ENCODE measurements at places on chromosomes 6 and 20.

DNA sequence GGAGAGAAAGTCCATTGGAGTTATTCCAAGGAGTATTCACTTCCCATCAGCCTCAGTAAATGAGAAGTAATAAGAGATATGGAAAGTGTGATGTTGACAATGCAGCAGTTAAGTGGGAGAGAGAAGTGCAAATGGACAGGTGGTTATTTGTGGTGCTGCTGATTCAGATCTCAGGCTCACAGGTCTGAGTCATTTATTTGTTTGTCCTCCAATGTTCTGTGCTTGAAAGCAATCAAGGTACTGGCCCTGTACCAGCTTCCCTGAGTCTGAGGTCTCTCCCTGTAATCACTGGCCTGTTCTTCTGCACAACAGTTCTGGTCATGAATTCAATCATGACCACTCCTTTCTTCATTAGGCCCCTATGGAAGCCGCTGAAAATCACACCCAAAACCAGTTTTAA lies 827.7 kb downstream of the MAFB start:
- DNase-seq: no peak

GRCh38 chr6:36633915-36634314 lies 39.8 kb downstream of the SRSF3 start:
- DNase-seq: no peak

DNA sequence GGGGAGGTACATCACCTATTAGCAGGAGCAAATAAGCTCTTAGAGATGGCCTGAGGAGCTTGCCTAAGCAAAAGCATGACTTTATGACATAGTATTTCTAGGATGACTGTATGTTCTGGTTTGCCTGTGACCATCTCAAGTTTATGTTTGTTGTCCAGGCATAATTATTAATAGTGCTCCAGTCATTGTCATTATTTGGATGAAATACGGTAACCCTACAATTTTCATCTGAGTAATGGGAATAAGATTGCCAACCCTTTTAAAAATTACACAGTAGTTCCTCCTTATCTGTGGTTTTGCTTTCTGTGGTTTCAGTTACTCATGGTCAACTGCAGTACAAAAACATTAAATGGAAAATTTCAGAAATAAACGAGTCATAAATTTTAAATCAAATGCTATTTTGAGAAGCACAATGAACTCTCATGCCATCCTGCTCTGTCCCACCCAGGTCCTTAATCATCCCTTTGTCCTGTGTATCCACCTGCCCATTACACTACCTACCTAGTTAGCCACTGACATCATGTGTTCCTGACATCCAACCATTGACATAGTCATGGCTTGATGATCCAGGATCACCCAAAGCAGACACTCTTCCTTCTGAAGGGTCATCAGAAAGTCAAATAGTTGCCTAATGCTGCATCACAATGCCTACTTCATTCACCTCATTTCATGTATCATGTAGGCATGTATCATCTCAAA lies 27.0 kb upstream of the TFB1M start:
- no peak for DNase-seq

DNA sequence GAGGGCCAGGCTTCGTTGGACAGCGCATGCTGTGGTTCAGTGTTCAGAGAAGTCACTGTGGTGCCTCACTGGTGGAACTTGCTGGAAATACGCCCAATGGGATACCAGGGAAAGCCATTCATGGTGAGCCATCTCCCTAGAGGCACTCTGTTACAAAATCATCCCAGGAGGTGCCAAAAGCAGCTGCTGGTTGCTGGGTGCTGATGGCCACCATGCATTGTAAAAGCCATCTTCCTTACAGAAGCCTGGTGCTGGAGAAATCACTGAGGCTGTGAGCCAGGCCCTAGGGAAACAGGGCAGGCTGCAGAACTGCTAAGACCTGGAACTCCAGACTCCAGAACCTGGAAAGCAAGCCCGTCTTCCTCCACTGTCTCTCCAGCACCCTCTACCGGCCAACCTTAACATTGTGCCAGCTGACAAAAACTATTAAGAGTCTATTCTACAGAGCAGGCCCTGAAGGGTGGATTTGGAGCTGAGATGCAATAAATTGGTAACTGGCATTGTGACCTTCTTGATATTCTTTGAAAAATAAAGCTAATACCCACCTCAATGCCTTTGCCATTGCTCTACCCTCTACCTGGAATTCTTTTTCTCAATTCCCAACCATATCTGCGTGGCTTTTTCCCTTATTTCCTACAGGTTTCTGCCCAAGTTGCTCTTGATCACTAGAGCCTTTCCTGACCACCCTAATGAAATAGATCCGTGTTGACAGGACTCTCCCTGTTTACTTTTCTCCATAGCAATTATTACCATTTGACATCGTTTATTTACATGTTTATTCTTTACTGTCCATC lies 18.5 kb downstream of the SNRPB start:
- peak; percentile 56 for DNase-seq

GRCh38 chr6:146582857-146583256 lies 15.9 kb upstream of the ADGB start:
- DNase-seq: no peak

GRCh38 chr6:166567107-166567506 lies 19.4 kb downstream of the RAMACL start:
- no peak for DNase-seq

GRCh38 chr6:118932421-118932820 lies 2.5 kb downstream of the MCM9 start:
- no peak for DNase-seq

GRCh38 chr20:389220-389619 lies 8.7 kb downstream of the TRIB3 start:
- no peak for DNase-seq

DNA sequence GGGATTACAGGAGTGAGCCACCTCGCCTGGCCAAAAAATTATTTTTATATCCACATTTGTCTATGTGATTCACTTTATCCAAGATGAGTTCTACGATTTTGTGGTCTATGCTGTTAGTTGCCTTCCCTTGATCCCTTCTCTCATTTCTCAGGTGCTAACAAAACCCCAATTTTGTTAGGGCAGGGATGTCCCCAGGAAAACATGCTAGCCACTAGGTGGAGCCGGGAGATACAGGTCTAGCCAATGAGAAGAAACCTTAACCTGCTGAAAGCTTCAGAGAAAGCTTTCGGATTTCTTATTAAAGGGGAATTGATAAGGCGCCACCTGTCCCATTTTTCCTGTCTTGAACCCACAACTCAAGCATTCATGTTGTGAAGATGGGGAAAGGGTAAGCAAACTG lies 167.4 kb upstream of the OLIG3 start:
- no peak for DNase-seq

DNA sequence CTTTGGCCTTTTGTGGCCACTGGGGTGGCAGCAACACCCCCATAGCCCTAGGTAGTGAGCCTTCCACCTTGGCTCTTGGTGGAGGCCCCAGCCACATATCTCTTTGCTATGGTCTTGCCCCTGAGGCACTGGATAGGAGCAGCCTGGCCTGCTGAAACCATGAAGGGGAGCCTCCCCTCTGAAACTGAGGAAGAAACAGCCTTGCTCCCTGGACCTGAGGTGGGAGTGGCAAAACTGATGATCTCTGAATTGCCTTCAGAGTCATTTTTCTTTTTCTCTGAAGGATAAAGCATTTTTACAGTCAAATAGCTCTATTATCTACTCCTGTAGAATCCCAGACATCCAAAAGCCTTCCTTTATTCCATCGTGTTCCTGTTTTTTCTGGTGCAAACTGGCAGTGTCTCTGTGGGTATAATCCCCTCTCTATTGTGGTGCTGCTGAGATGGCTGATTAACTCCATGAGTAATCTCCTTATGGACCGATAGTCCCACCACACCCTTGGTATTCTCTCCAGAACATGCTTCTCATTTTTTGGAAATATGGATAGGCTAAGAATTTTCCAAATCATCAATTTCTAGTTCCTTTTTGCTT lies 22.0 kb upstream of the PRSS35 start:
- no peak for DNase-seq

GRCh38 chr20:35776513-35777101 lies 4.8 kb downstream of the PHF20 start:
- DNase-seq: no peak

GRCh38 chr6:27139756-27140579 lies 107.5 kb upstream of the PRSS16 start:
- no peak for DNase-seq

GRCh38 chr6:26273673-26274588 lies 91.1 kb upstream of the BTN3A2 start:
- DNase-seq: no peak

DNA sequence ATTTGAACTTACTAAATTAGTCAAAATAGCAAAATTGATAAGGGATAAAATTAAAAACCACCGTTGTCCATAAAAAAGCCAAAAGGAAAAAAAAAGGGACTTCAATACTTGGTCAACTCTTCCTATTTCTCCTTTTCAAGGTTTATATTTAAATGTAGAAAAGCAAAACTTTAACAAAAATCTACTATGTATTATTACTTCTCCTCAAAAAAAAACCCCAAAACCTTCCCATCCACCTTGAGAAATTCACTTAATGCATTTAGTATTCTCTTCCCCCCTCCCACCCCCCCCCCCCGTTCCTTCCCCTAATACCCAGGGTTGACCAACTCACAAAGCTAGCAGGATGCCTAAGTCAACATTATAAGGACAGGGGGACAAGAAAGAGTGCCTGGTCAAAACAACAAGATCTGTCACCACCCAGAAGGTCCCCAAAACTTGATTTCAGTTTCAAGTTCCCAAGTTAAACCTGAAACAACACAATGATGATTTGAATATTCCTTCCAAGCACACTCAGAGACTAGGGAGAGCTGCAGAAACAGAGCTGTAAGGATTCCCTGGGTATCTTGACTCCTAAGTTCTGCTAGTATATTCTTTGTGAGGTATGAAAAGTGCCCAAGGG lies 14.6 kb downstream of the GMDS start:
- DNase-seq: no peak

DNA sequence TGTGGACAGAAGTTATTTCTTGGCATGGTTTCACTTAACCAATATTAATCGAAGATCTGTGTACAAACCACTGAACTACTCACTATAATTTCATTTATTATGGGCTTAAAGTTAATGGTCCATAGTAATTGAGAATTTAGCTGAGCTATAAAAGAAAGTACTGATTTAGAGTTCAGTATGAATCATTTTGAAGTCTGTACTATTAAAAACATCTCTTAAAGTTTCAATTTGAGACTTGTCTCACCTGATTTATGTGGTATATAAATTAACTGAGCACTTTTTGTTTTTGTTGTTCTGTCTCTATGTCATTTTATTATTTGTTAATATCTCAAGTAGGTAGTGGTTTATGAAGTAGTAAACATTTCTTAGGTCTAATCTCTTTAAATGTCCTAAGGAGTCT lies 24.9 kb downstream of the KPNA5 start:
- no peak for DNase-seq

DNA sequence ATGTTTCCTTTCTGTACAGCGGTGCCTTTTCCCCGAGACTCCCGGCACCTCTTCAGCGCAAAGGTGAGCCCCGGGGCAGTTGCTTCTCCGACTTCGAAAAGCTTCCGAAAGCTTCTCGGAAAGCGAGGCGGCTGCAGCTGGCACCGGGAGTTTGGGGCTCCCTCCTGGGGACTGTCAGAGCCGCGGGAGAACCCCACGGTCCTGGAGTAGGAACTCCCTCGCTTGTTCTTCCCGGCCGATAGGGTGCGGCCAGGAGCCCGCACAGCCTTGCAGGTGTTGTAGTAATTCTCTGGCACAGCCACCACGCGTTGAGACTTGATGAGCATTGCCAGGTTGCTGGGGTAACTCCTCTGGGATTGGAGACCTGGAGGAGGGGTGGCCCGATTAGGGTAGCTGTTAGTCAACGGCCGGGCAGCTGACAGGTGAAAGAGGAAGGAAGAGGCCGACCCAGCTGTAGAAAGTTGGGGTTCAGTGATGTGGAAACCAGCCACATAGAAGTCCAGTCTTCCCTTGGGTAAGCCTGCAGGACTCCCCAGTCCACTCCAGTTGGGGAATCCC lies 721 bp downstream of the KDM1B start:
- DNase-seq: peak; percentile 33

- no peak for DNase-seq
These were observed 4.6 kb upstream of the ZSCAN9 start for GRCh38 chr6:28220257-28221133.

GRCh38 chr6:16229700-16230099 lies 8.7 kb upstream of the GMPR start:
- no peak for DNase-seq

DNA sequence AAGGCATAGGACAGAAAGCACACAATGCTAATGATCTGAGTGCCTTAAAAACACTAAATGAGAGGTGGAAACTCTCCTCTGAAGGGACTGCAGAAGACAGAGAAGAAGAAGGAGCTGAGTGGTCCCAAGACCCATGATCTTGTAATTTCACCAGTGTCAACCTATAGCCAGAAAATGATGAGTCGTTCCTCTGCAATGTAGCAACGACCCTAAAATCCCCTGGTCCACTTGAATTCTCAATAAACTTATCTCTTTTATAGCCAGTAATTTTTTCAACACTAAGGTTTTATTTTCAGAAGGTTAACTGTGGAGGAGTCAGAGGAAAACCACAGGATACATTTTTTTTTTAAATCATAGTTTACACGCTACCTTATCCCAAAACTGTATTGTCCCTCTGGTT lies 490.6 kb upstream of the MARCKS start:
- no peak for DNase-seq

DNA sequence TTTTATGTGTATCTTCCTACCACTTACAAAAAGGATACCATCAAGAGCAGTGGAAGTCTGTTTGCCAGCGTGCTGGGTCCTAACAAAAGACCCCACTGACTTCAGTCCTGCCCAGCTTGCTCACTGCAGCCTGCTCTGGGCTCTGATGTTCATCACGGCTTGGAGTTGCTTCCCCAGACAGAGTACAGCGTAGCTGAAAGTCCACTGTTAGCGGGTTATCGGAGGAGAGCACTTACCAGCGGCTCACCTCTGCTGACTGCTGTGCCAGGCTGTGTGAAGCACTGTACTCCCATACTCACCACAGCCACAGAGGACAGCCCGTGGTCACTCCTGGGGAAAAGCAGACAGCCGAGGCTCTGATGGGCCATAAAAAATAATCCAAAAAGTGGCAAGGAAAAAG lies 40.2 kb downstream of the CTCFL start:
- DNase-seq: no peak

- DNase-seq: no peak
These were observed 84.5 kb downstream of the DNAH8 start for GRCh38 chr6:38799529-38800184.

- no peak for DNase-seq
These were observed 5.8 kb upstream of the ME1 start for GRCh38 chr6:83436674-83437073.

GRCh38 chr6:156564807-156565149 lies 212.4 kb upstream of the ARID1B start:
- DNase-seq: no peak

DNA sequence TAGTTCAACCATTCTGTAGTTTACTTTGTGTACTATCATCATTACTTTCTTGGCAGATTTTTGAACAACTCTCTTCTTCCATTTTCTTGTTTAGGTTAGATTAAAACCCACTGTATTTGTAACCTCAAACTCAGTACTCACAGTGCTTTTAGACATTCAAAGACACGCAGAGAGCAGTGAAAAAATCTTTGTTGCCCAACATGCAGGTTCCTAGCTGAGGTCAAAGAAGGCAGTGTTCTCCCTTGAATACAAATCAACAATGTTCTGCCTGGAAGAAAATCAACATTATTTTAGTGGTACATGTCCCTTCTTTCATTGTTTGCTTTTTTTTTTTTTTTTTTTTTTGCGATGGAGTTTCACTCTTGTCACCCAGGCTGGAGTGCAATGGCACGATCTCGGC lies 11.2 kb downstream of the CYB5R4 start:
- no peak for DNase-seq

Measured in posterior cingulate gyrus (tissue), 11 donors.